ENCODE measurements at places on chromosomes 11 and 22.

GRCh38 chr22:49657275-49657973 lies 170.2 kb downstream of the BRD1 start:
- DNase-seq: peak; percentile 92

GRCh38 chr11:67983951-67984350 lies 19.9 kb downstream of the UNC93B1 start:
- no peak for DNase-seq

DNA sequence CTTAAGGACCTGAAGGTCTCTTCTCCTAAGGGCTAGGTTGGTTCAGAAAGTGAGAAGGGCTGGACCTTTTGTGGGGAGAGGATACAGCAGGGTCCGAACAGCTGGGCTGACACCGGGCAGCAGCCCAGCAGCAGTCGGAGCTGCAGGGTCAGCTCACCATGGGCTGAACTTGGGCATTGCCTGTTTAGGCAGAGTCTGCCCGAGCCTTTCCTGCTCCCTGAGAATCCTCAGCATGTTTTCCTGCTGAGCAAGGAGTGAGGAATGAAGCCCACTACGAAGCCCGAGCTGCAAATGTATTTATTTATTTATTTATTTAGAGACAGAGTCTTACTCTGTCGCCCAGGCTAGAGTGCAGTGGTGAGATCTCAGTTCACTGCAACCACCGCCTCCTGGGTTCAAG lies 83.9 kb downstream of the PTPRJ start:
- no peak for DNase-seq

GRCh38 chr11:83061883-83062282 lies 9.8 kb downstream of the RAB30 start:
- DNase-seq: peak; percentile 61

GRCh38 chr11:64753380-64754123 lies 6.2 kb downstream of the PYGM start:
- no peak for DNase-seq

DNA sequence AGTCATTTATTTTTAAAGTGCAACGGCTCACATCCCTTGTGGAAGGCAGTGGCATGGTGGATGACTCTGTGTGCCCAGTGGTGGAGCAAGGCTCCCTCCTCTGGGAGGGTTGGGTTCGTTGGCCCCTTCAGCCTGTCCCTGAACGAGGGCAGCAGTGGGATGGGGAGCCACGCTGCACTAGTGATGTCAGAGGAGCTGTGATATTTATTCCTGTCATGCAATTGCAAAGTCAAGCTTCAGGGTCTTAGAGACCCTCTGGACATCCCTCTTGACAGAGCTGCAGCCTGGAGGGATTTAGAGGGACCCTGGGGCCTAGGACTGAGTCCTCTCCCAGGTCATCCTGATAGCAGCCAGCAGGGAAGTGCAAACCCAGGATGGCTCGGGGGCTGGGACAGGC lies 78.2 kb upstream of the NARS2 start:
- DNase-seq: no peak

DNA sequence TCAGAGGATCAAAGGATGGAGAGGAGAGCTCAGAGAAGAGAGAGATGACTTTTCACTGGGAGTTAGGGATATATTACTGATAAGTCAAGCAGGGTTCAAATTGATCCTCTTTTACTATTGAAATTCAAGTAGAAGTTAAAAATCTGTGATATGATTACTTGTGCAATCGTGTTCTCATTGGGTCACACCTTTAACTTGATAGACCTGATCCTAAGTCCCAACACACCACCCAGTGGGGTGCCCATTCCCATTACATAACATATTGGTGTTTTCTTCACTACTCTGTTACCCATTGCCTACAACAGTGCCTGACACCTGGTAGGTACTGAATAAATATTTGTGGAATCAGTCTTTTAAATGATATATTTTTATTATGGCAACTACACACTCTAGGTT lies 66.4 kb upstream of the PICALM start:
- no peak for DNase-seq

GRCh38 chr11:113059548-113059947 lies 98.3 kb downstream of the NCAM1 start:
- DNase-seq: no peak

DNA sequence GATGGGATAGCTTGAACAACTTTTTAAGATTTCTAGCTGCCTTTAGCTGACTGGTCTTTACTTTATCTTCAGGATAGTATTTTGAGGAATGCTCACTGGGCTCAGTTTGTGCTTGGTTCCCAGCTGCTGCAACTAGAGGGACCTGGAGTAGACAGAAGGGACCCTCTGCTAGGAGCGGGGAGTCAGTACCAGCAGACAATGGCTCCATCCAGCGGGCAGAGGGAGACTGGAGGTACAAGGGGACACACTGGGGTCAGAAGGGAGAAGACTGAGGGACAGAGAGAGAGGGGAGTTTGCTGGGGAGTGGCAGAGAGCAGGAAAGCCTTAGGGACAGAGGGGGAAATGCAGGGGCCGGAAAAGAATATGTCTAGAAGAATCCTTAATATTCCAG lies 22.0 kb upstream of the ACER3 start:
- no peak for DNase-seq

DNA sequence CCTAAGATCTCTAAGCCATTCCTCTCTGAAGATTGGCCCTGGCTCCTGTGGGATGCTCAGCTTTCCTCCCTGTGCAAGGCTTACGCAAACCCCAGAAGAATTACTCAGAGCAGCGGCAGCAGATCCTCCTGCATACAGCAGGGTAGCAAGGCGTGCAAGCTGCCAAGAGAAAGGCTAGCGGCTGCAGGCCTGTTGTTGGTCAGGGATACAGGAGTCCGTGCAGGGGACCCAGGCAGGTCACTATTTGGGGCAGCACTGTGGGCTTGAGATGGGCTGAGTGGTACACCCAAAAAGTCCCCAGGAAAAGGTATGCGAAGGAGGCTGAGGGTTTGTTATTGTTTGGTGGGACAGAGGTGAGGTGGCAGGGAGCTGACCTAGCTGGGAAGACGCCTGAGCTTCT lies 1.5 kb downstream of the GLB1L2 start:
- no peak for DNase-seq

DNA sequence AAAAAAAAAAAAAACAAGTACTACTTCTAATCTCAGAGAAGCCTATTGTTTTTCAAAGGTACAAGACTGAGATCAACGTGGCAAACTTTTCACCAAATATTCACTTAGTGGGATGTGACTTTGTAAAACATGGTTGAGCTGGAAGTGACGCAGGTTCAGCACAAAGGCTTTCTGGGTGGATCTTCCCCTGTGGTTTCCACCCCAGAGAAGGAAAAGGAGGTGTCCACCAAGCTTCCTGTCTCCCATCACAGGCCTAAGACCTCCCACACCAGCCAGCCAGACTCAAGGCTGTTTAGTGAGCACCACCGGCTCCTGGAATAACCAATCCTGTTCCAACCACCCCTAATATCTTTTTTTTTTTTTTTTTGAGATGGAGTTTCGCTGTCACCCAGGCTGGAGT lies 5.7 kb downstream of the TMEM184B start:
- DNase-seq: peak; percentile 90

DNA sequence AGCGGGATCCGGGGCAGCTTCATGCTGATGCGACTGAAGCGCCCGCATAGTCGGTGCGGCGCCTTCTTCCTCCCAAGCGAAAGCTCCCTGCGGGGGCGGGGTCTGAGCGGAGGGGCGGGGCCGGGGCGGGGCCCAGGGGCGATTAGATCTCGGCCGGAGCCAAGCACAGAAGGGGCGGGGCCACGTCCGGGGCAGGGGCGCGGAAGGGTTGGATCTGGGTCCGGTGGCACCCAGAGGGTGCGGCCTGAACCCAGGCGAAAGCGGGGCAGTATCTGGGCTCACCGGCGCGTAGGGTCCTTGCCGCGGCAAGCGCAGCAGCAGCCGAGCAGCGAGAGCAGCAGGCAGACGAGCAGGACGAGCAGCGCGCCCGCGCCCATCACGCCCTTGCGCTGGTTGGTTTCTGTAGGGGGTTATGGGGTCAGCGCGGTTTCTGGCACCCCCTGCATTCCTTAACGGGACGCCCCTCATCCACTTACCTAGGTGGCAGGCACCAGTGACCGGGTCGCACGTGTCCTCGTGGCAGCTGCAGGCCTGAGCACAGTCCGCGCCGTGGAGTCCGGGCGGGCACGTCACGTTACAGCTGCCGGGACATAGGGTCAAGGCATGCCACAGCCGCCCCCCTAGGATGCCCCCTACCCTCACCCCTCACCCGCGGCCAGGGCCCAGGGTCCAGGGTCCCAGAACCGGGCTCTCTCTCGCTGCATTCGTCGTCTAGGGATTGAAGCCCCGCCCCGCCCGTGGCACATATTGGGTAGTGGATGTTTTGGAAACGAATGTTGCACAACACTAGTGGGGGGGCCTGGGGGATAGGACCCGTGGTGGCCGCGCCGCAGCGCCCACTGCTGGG lies 8.1 kb downstream of the SCARF2 start:
- DNase-seq: peak; percentile 95

- DNase-seq: no peak
Observed at GRCh38 chr11:45988921-45989320, 66.5 kb downstream of the LARGE2 start.

DNA sequence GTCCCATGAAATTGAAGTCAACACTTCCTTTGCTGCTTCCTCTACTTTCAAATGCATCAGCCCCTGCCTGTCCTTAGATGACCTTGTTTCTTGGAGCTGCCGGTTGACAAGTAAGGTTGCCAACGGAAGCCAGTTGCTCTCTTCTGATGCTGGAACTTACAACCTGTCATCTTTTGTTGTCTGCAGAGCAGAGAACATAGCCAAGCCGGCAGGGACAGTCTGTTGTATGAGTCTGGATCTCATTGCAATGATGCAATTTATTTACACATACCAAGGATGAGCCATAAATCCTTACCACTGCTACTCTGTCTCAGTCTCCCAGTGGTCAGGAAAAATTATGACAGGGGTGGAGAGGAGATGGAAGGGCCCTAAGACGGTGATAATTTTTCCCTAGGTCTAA lies 151.4 kb downstream of the BLID start:
- no peak for DNase-seq

DNA sequence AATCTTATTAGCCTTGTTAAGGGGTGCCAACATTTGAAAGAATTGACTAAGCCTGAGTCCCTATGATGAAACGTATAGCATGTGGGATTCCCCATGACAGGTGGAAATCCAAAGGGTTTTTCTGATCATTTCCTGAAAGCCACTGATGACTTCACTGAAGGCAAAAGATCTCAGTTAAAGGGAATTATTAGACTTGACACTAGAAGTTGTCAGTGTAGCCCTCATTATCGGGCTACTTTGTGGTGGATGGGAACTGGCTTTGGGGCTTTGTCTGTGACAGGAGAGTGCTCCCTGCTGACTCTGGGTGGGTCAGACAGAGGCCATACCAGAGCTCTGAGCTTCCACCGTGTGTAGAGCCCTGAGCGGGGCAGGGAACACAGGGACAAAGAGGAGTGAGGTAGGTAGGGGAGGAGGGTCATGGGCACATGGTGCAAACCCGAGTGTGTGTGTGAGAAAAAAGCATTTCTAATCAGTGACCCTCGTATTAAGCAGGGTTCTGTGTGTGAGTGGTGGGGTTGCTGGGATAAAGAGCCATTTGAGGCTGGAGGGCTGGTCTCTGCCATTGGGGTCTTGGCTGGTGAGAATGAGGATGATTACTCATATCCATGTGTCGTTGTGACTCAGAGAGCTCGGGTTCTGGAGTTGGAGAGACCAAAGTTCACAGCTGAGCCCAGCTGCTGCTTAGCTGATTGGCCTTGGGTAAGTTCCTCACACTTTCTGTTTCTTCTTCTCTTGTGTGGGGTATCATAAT lies 101.1 kb downstream of the GRIK4 start:
- DNase-seq: peak; percentile 60

DNA sequence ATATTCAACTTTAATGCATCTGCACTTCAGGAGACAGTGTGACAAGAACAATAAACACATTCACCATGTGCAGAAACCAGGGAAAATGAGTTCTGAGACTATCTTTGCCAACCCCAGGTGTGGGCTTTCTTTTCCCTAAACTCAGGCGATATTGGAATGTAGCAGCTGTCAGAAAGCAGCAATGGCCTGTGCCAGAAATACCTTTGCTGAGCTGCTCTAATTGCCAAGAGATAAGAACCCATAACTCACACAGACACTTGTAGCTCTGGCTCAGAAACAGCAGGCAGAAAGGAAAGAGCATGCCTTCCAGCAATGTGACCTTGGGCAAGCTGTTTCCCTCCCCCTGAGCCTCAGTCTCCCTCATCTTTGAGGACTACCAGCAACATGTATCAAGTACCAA lies 77.6 kb downstream of the PLEKHA7 start:
- DNase-seq: no peak

DNA sequence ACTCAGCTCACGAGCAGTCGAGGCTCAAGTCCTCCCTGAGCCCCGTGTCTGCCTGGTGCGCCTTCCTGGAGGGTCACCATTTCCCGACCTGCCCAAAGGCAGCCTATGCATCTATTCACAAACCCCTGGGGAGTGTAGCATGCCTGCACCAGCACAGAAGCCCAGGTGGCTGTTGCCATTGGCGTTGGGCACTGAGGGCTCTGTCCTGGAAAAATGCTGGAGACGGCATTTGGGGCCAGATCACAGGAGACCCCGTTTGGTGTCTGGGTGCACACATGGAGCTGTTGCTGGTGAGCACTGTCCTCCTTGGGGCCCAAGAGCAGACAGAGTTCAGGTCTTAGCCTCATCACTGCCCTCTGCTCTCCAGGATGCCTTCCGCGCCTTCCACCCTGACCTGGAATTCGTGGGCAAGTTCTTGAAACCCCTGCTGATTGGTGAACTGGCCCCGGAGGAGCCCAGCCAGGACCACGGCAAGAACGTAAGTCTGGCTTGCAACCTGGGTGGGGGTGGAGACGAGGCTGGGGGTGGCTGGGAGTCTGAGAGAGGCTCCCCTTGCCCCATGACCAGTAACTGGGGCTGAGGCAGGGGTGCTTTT lies 9.4 kb downstream of the FADS2 start:
- no peak for DNase-seq

GRCh38 chr11:100716838-100717237 lies 29.8 kb downstream of the ARHGAP42 start:
- DNase-seq: no peak

DNA sequence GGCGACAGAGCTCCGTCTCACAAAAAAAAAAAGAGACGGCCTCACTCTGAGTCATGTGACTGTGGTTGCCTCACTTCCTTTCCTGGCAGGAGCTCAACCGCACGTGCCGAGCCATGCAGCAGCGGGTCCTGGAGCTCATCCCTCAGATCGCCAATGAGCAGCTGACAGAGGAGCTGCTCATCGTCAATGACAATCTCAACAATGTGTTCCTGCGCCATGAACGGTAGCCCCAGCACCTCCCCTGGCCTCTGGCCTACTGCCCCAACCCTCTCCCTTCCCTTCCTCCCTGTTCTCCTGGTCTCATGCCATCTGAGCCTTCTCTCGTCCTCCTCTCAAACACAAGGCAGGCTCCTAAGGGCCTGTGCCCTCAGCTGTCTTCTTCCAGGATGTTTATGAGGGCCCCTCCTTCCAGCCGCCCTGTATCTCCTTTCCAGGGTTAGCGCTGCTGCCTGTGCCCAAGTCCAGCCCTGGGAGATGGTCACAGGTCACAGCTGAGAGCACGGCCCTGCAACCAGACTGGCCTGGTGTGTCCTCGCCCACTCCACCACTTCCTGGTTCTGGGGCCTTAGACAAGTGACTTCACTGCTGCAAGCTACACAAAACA lies 30.7 kb downstream of the TOM1 start:
- DNase-seq: peak; percentile 86

GRCh38 chr11:10257478-10257877 lies 36.5 kb downstream of the SBF2 start:
- no peak for DNase-seq

GRCh38 chr22:27146866-27147633 lies 489.7 kb downstream of the MIAT start:
- DNase-seq: no peak
